H9 (cell line): ENCODE measurements at places on chromosomes 7 and 10. TPM values are rescaled to one million over a fixed set of nuclear protein-coding genes. Genes with fewer than 3 reads are reported as not detected.

GRCh38 chr10:71234970-71235685 is 22.8 kb downstream of the UNC5B start:
- no peak for DNase-seq

Gene SHTN1
- 21.3 and 22.1 TPM in 2 replicates for total RNA-seq

Gene MYH16
- total RNA-seq: not detected in 2 replicates

Gene NFKB2
- total RNA-seq: 21.0 and 23.7 TPM in 2 replicates

Gene NEBL
- total RNA-seq: 20.4 and 20.9 TPM in 2 replicates

GRCh38 chr7:149670288-149670687 is 103.1 kb downstream of the ZNF467 start:
- no peak for DNase-seq

DNA sequence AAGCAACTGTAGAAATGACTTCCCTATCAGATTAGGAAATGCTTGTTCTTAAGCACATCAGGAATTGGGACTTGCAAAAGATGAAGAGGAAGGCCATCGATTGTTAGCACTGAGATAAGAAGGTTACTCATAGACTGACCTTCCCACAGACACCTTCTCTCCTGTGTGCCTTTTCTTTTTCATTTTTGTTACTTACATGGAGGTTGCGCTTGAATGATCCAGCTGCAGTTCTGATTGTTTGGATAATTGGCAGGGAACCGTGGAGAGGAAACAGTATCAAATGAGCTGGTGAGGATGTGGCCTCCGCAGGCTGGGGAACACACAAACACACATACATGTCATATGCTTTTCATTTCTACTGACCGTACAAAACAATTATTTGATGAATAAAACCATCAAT is 134.9 kb upstream of the RSU1 start:
- no peak for DNase-seq
